ENCODE measurements at places on chromosomes 2 and 18.
A peak's percentile ranks its signal among the peaks of the same experiment; 100 is the strongest.

- no peak for DNase-seq
Observed at GRCh38 chr2:239444626-239445577, 44.1 kb upstream of the HDAC4 start.

DNA sequence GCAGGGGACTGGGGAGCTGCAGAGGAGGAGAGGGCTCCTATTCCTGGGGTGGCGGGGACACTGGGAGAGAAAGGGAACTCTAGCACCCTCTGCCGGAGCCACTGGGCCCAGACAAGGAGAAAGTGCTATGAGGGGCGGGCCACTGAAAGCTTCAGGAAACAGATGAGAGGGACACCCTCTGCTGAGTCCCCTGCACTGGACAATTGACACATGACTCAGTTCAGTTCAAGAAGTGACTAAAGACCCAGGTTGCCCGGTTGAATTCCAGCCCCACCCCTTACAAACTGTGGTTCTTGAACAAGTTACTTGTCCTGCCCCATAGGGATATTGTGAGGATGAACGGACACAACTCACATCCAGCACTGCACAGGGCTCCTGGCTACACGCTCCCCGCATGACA lies 5.0 kb downstream of the RUFY4 start:
- DNase-seq = no peak

GRCh38 chr2:222851956-222852617 lies 8.7 kb upstream of the ACSL3 start:
- DNase-seq = no peak

GRCh38 chr18:26971409-26971808 lies 105.9 kb upstream of the AQP4 start:
- no peak for DNase-seq

DNA sequence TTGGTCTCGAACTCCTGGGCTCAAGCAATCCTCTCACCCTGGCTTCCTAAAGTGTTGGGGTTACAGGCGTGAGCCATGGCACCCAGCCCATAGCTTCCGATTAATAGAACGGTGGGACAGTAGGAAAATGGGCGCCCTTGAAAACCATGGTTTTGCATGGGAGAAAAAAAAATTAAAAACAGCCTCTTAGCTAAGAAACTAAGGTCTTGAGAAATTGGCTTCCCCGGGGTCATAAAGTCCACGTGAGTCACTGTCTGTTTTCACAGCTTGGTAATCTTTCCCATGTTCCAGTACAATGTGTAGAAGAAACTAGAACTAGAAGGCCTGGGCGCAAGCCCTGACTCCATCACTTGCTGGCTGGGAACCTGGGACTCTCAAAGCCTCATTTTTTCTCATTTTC lies 20.7 kb downstream of the B3GNT2 start:
- DNase-seq = peak; percentile 91

DNA sequence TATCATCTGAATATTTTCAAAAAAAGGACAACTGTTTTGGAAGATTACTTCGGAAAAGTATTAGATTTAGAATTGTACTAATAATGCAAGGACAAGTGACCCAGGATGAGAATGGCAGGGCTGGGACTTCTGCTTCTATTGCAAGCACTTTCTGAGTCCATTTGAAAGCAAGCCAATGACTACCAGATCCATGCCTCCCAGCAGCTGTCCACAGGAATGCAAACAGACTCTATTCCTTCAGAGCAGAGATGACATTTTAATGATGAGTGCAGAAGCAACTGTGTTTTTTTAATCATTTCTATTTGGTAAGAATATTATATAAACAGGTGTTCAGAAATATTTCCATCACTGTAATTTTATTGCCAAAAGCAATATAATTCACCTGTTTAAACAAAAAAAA lies 456.7 kb downstream of the SOX11 start:
- peak; percentile 17 for DNase-seq
